ENCODE measurements at places on chromosomes 4 and X.
A peak's percentile ranks its signal among the peaks of the same experiment; 100 is the strongest.

GRCh38 chrX:47745416-47745815 is 86.4 kb upstream of the UXT start:
- DNase-seq = no peak

DNA sequence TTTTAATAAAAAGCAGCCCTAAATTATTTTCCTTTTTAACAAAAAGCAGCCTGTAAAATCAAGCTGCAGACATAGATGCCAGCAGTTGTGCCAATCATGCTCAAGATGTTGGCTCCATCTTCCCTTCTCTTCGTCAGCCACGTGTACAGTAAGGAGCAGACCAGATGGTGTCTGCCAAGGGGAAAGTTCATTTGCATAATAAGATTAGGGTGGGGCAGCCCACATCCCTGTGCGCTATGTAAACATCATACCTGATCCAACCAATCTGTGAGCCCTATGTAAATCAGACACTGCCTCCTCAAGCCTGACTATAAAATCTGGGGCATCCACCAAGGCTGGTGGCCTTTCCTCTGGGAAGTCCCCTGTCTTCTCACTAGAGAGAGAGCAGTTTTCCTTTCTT is 23.1 kb upstream of the C1GALT1C1 start:
- DNase-seq = no peak

DNA sequence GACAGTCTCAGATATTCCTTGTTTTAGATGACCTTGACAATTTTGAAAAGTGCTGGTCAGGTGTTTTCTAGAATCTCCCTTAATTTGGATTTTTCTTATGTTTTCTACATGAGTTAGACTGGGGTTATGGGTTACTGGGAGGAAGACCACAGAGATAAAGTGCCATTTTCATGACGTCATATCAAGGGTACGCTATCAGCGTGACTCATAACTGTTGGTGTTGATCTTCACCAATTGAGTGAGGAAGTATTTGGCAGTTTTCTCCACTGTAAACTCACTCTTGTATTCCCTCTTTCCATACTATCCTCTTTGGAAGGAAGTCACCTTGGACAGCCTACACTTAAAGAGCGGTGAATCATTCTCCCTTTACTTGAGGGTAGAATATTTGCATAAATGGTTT is 56.9 kb downstream of the MAGEC1 start:
- no peak for DNase-seq

DNA sequence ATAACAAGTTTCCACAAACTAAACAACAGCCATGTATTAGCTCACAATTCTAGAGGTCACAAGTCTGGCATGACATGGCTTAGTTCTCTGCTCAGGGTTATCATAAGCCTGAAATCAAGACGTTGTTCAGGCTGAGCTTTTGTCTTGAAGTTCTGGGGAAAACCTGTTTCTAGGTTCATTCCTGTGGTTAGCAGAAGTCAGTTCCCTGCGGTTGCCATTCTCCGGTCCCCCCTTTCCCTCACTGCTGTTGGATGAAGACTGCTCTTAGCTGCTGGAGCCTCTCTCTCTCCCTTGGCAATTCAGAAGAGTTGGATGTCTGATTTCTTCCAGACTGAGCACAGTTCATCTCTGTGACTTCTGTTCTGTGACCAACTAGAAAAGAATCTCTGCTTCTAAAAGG is 962.6 kb downstream of the PCDH7 start:
- no peak for DNase-seq

- DNase-seq = no peak
Measured at GRCh38 chr4:140652601-140653000, 83.8 kb upstream of the UCP1 start.

GRCh38 chr4:145635630-145636029 is 16.4 kb downstream of the MMAA start:
- no peak for DNase-seq

DNA sequence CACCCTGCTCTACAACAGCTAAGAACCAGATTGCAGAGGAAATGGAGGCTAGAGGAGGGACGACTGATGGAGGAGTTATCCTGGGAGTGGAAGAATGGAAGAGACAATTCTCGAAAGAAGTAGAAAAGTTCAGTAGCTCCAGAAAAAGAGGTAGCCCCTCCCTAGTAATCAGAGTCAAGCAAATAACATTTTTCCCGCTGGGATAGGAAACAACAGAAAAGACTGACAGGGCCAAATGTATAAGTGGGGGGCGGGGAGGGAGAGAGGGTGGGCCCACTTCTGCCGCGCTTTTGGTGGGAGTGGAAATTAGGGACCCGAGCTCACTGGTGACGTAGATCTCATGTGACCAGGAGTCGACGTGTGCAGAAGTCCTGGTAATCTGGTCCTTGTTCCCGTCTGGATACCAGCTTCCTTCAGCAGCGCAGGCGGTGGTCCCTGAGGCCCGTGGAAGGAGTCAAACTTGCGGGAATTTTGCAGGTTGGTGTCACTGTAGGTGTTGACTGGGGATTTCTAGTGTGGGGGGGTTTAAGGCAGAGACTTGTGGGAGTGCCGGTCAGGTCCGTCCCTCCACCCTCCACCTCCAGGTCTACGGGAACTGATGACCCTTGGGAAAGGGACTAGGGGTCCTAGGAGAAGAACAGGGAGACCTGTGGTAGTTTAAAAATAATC is at the start of gene TCEAL9:
Gene TCEAL9 (plus strand): TSS at position 377 of the 669 bp plus-strand sequence. CDS start 1,179 bp downstream, outside the sequence.
- DNase-seq = peak; percentile 14

- no peak for DNase-seq
Measured at GRCh38 chr4:1008840-1009541, 2.4 kb upstream of the FGFRL1 start.

DNA sequence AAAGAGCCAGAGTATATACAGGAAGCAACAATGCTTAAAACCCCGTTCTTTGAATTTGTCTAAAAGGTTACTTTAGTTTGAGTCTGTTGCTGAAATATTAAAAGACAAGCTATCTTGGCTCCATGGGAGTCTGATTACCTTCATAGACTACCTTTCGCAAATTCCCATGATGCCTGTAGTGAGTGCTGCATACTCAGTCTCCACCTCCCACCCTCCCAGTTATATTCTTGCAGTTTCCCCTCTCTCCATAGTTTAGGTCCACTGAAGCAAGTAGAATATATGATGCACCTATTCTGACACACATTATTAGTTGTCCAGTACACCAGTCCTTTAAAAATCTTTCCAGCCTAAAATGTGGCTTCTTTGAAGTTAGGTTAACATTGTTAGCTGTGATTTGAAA is 2.4 kb downstream of the CNKSR2 start:
- DNase-seq = no peak

DNA sequence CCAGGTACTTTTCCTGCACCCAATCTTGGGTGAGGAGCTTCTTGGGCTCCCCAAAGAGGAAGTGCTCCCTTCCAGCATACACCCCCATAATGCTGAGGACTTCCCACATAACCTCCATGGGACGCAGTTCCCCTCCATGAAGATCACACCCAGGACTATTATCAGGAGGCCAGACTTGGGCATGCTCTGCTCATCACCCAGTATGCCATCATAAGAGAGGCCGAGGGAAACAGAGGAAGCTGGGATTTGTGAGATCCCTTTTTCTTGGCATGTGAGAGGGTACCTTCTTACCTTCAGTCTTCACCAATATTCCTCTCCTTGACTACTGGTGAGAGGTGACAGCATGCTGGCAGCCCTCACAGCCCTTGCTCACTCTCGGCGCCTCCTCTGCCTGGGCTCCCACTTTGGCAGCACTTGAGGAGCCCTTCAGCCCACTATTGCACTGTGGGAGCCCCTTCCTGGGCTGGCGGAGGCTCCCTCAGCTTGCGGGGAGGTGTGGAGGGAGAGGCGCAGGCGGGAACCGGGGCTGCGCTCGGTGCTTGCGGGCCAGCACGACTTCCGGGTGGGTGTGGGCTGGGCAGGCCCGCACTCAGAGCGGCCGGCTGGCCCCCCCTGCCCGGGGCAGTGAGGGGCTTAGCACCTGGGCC is 15.7 kb upstream of the HSFX1 start:
- no peak for DNase-seq

DNA sequence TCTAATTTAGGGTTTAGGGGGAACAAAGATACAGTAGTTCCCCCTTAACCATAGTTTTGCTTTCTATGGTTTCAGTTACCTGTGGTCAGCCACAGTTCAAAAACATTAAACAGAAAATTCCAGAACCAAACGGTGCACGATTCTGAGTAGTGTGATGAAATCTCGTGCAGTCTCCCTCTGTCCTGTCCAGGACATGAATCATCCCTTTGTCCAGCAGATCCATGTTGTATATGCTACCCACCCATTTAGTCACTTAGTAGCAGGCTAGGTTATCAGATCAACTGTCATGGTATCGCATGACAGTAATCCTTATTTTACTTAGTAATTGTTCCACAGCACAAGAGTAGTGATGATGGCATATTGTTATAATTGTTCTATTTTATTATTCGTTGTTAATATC is 556.1 kb downstream of the IL1RAPL1 start:
- no peak for DNase-seq

- DNase-seq = no peak
Measured at GRCh38 chr4:145635117-145635516, 15.9 kb downstream of the MMAA start.

GRCh38 chr4:1656132-1656531 is 28.0 kb downstream of the FAM53A start:
- DNase-seq = no peak

GRCh38 chr4:129526812-129527211 is 430.9 kb downstream of the C4orf33 start:
- DNase-seq = no peak

- no peak for DNase-seq
Measured at GRCh38 chr4:56227301-56227835, 159.9 kb downstream of the AASDH start.

GRCh38 chrX:136906921-136907510 is 26.5 kb upstream of the RBMX start:
- DNase-seq = no peak

DNA sequence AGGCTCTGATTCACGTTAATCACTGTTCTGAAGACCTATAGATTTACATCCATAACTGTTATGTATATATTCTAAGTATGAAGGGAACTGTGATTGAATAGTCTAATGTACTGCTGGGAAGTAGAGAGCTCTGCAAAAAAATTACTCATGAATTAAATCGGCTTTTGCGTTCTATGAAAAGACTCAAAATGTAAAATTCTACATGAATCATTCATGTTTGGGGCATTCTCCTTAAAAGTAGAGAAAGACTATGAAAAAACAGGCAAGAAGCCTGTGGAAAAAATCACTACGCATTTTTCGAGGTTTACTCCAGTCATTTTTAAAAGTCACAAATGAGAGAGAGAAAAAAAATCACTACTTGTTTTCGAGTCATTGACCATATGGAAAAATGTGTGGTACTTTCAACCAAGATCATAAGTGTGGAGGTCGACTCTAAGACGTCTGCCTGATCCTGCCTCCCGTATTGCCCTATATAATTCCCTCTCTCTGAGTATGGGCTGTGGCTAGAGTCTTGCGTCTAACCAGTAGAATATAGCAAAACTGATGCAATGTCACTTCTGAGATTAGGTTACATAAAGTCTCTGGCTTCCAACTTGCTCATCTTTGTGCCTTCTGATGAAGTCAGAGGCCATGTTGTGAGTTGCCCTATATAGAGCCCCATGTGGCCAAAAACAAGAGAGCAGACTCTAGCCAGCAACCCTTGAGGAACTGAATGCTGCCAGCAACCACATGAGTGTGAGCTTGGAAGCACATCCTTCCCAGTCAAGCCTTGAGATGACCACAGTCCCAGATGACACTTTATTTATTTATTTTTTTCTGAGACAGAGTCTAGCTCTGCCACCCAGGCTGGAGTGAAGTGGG is 32.1 kb upstream of the VEGFD start:
- DNase-seq = no peak

DNA sequence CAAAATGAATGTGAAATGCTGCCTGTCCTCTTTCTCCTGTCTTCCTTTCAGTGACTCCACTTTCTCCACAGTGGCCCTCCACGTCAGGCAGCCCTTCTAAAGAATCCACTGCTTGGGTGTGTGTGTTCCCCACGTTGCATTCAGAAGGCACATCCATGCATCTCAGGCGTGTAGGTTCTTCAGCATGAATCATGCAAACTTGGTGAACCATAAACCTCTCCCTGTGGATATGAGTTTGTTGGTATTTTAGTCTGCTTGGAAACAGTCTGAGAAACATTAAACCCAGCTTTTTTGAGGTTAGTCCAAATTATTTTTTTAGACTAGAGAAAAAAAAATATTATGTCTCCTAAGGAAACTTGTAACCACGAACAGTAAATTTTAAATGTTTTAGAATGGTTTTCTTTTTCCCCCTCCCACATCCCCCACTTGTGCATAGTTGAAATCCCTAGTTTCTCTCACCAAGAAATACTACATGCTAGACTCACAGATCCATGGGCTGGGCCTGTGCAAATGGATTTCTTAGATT is 251.6 kb downstream of the CBR4 start:
- DNase-seq = no peak

GRCh38 chr4:146790515-146790914 is 151.8 kb downstream of the POU4F2 start:
- no peak for DNase-seq

DNA sequence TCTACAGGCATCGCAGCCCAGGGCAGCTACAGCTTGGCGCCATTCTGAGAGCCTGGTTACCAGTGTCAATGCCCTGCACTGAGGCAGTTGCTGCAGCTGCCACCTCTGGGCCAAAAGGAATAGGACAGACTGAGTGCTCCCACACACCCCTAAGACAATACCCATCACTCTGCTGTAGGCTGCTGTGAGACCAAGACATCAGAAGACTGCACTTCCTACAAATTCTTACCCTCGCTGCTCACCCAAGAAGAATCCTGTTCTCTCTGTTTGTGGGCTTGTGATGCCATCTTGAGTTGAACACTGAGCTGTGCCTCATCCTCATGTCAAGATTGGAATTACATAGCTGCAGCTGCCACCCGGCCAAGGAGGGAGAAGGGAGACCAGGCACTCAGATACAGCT is 1847.0 kb upstream of the PCDH10 start:
- DNase-seq = no peak

DNA sequence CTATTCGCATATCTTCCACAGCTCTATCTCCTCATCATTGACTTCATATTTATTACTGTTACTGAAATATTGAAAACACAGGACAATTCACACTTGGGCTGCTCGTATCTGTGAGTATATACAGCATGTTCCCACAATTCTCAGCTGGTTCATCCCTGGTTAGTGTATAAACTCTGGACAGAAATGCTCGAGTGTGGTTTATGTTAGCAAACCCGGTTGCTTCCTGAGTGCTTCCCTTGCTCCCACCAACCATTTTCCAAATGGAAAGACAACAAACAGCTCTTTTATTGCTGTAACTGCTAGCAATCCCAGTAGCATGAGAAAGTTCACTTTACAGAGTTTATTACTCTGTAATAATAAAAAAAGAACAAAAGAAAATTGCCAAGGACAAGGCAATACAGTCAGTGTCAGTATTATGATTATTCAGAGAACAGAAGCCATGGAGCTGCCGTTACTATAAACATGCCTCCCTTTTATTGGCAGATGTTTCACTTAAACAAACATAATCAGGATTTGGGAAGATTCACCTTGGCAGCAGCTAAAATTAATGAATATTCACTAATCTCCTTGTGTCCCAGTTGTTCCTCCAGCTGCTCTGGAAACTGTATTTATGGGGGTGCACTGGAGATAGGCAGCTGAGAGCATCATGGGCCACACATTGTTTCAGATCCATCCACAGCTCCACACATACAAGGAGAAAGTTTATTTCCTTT is 134.1 kb upstream of the GUCY1A1 start:
- DNase-seq = no peak

GRCh38 chr4:5203309-5203992 is 152.2 kb downstream of the STK32B start:
- DNase-seq = no peak

GRCh38 chrX:46386511-46386910 is 158.7 kb downstream of the ZNF674 start:
- DNase-seq = no peak

- DNase-seq = no peak
Measured at GRCh38 chr4:138420471-138420870, 178.3 kb upstream of the SLC7A11 start.

- DNase-seq = no peak
Measured at GRCh38 chrX:40449956-40450706, 130.6 kb upstream of the ATP6AP2 start.

- DNase-seq = no peak
Measured at GRCh38 chrX:133668225-133668931, 253.1 kb upstream of the GPC4 start.

Data from K562 (cell line).